ENCODE measurements at places on chromosomes 5 and 9. TPM values are rescaled to one million over a fixed set of nuclear protein-coding genes. Genes with fewer than 3 reads are reported as not detected.

HBEGF gene
- total RNA-seq, result 2.4 TPM

BNC2 gene
- total RNA-seq, result 23.9 TPM

PTGES gene
- total RNA-seq, result 4.0 TPM

IL4 gene
- not detected for total RNA-seq

GAPT gene
- total RNA-seq, result not detected

GLRA1 gene
- total RNA-seq, result not detected

POU5F2 gene
- total RNA-seq, result under 0.01 TPM

IL17B gene
- not detected for total RNA-seq

SLC6A18 gene
- total RNA-seq, result not detected

CETN3 gene
- total RNA-seq, result 20.5 TPM

RFESD gene
- 2.2 TPM for total RNA-seq

MED27 gene
- 39.7 TPM for total RNA-seq
